ENCODE measurements at places on chromosomes 16 and 17.

GRCh38 chr17:83025636-83026280 is 53.7 kb upstream of the METRNL start:
- DNase-seq, result no peak

GRCh38 chr16:79618041-79618691 is 17.6 kb upstream of the MAF start:
- no peak for DNase-seq

GRCh38 chr16:50121721-50122445 is 31.2 kb upstream of the TENT4B start:
- no peak for DNase-seq

GRCh38 chr16:4947722-4948503 is 10.2 kb upstream of the SEC14L5 start:
- DNase-seq, result no peak

DNA sequence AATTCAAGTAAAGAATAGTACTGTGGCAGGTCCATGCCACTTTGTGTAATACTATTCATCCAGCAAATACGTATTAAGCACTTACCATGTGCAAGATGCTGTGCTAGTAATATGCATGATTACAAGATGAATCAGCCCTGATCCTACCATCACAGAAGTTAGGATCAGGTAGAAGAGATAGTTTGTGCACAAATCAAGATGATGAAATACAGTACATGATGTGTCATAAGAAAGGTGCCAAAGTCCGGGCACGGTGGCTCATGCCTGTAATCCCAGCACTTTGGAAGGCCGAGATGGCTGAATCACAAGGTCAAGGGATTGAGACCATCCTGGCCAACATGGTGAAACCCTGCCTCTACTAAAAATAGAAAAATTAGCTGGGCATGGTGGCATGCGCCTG is 10.9 kb downstream of the COG4 start:
- DNase-seq, result peak; percentile 61

- no peak for DNase-seq
These were observed 138.2 kb upstream of the COX10 start for GRCh38 chr17:13931111-13931526.

DNA sequence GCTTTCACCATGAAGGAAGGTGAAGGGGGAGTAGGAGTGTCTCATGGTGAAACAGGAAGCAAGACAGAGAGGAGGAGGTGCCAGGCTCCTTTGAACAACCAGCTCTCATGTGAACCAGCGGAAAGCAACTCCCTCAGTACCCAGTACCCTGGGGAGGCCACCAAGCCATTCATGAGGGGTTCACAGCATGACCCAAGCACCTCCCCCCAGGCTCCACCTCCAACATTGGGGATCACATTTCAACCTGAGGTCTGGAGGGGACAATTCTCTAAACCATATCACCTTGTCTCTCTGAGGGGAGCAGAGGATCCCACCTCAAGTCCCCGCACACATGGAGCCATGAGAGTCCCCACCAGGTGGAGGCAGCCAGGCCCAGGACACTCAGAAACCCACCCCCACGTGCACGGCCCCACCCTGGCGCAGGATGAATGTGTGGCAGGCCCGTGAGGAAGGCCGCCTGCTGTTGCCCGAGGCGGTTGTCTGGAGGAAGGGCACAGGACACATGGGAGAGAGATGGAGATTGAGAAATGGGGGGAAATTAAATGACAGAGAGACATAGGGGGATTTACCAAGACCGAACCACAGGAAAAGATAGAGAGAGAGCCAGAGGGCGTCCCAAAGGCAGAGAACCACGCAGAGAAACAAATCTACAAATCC is 85.9 kb downstream of the TMEM132E start:
- no peak for DNase-seq

- no peak for DNase-seq
These were observed 81.8 kb upstream of the KIFC3 start for GRCh38 chr16:57883953-57884654.

- DNase-seq, result no peak
These were observed 44.6 kb downstream of the MYH10 start for GRCh38 chr17:8585911-8586310.

GRCh38 chr17:45051060-45051719 is at the start of gene DCAKD:
Gene DCAKD (minus strand): TSS chr17:45051632. CDS start chr17:45034885, 16,747 bp downstream.
- DNase-seq, result peak; percentile 95

DNA sequence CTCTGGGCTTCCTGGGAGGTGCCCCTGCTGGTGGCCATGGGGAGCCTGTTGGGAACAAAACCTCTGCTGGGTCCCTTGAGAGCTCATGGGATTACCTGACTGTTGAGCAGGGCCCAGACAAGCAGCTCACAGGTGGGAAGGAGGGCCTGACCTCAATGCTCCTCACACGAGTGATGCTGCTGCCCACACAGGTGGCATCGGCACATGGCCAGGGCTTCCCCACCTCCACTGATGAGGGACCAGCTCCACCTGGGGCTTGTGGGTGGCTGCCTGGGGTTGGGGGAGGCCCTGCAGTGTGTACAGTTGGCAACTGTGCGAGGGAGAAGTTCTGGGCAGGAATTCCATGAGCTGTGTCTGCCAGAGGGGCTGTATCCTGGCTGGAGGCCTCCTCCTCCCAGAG is 87.8 kb upstream of the NLRP1 start:
- no peak for DNase-seq

- DNase-seq, result no peak
These were observed 59.3 kb upstream of the KSR1 start for GRCh38 chr17:27396941-27397340.

GRCh38 chr16:19115148-19116021 is 1.6 kb downstream of the ITPRIPL2 start:
- DNase-seq, result no peak

GRCh38 chr16:78659668-78660217 is 560.3 kb downstream of the WWOX start:
- DNase-seq, result no peak

GRCh38 chr17:60107526-60108257 is 29.0 kb upstream of the HEATR6 start:
- no peak for DNase-seq
